Pulmonary artery endothelial cell (primary cell): ENCODE measurements at places on chromosomes 3 and 15.

- no peak for DNase-seq
Measured at GRCh38 chr3:146468671-146469149, 651 bp downstream of the PLSCR2 start.

DNA sequence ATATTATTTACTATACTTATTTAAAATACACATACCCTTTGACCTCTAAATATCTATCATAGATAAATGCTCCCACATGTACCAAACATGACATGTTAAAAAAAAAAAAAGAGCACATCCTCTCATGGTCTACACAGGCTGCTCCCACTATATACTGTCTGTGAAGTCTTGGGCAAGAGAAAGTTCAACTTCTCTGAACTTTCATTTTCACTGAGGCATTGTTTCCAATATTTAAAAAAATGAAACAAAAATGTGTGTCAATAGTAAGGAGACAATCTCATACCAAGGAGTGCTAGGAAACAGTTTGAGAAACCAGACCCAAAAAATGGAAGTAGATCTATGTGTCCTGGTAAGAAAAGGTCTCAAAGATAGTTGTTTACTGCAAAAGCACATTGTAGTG is 29.3 kb downstream of the SLC4A7 start:
- DNase-seq = no peak

DNA sequence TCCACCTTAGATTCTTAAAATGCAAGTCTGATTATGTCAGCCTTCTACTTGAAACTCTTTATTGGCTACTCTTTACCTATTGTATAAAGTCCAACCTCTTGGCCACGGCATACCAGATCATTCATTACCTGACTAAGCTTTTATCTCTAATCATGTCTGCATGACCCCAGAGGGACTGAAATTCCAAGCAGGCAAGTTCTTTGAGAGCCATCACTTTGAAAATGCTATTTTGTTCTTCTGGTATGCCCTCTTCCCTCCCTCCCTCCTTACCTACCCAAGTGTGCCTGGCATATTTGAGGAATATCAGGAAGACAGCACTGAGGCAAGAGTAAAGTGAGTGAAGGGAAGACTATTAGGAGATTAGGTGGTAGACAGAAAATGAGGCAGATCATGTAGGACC is 57.5 kb downstream of the KCNMB2 start:
- DNase-seq = no peak

DNA sequence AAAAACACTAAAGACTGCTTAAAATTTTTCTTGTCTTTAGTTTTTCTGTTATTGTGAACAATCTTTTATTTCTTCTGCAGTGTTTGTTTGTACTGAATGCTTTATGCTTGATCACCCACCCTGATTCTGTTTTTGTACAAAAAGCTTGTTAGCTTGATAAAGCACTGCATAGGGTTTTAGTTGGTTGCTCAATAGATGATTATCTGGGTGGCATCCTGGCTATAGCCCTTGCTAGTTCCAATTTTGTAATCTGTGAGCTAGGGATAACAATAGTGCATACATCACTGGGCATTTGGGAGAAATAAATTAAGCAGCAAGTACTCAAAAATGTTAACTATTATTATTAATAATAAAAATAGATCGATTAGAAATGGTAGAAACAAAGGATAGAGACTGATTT is 102.3 kb downstream of the ZPLD1 start:
- no peak for DNase-seq

- no peak for DNase-seq
Measured at GRCh38 chr15:68851971-68852370, 31.3 kb upstream of the ANP32A start.

GRCh38 chr15:63388511-63388910 is 6.9 kb upstream of the CA12 start:
- DNase-seq = no peak

GRCh38 chr15:77163781-77164384 is 93.0 kb upstream of the TSPAN3 start:
- no peak for DNase-seq
